COLO829 (cell line): ENCODE measurements at places on chromosomes 16 and 17.

DNA sequence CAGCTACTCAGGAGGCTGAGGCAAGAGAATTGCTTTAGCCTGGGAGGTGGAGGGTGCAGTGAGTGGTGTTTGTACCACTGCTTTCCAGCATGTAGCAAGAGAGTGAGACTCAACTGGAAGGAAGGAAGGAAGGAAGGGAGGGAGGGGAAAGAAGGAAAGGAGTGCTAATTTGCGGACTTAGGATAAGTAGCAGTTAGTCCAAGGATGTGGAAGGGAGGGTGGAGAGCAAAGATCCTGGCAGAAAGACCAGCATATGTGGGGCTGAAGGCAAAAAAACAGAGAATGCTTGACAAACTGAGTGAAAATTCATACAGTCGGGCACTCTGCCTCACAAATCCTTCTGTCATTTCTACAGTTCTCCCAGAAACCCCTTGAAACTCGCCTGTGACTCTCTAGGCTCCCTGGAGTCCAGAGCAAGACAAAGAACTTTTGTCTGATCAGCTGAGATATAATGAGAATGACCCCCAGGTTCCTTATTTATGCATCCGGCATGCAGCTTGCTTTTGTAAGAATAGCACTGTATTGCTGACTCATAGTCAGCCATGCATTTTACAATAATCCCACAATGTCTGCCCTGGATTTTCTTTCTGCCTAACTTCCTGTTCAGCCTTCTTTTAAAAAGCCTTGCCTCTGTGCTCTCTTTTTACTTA, 31.5 kb downstream of the CDK5RAP3 start:
- peak; percentile 87 for DNase-seq

GRCh38 chr16:67667453-67667816, 821 bp downstream of the C16orf86 start:
- no peak for DNase-seq

DNA sequence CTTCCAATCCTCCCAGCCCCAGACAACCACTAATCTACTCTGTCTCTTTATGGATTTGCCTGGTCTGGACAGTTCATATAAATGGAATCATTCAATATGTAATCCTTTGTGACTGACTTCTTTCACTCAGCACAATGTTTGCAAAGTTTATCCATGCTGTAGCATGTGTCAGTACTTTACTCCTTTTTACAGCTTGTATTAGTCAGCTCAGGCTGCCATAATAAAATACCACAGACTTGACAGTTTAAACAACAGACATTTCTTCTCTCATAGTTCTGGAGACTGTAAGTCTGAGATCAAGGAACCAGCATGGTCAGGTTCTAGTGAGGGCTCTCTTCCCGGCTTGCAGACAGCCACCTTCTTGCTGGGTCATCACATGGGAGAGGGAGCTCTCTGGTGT, 41.3 kb downstream of the GPRC5B start:
- no peak for DNase-seq

- no peak for DNase-seq
These were observed 6.4 kb downstream of the CD300LB start for GRCh38 chr17:74524653-74525464.

GRCh38 chr17:16313139-16314090, 39.9 kb downstream of the CENPV start:
- DNase-seq: no peak
